HT-29 (cell line): ENCODE measurements at places on chromosomes 2 and 18. TPM values are rescaled to one million over a fixed set of nuclear protein-coding genes. Genes with fewer than 3 reads are reported as not detected.

- DNase-seq, result no peak
These were observed 12.5 kb upstream of the TMEM185B start for GRCh38 chr2:120235681-120236080.

DNA sequence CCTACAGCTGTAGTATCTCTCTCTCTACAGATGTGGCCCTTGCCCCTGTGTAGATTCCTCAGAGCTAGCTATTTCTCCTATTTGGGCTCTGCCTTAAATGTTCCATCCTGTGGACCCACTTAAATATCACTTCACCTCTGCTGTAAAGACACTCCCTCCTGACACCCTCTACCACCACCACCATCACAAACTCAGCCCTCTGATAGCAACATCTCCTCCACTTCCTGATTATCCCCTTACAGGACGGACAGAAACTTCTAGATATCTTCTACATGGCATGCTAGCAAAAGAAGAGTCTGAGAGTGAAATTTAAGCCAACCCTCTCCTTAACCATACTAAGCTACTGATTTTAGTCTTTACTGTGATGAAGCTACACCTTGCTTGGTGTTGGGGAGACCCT lies 3.2 kb upstream of the MAPRE2 start:
- DNase-seq, result no peak

DNA sequence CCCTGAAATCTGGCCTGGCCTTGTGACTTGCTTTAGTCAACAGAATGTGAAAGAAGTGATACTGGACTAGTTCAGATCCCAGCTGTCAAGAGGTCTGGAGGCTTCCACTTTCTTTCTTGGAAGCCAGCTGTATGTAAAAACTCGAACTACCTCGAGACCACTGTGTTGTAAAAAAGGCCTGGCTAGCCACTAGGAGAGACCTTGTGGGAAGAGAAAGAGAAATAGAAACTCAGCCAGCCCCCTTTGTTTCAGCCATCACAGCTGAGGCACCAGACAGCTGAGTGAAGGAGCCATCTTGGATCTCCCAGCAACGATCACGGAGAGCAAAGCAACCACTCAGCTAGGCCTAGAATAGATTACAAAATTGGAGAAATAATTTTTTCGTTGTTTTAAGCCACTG lies 324.9 kb upstream of the TCF4 start:
- DNase-seq, result no peak

DNA sequence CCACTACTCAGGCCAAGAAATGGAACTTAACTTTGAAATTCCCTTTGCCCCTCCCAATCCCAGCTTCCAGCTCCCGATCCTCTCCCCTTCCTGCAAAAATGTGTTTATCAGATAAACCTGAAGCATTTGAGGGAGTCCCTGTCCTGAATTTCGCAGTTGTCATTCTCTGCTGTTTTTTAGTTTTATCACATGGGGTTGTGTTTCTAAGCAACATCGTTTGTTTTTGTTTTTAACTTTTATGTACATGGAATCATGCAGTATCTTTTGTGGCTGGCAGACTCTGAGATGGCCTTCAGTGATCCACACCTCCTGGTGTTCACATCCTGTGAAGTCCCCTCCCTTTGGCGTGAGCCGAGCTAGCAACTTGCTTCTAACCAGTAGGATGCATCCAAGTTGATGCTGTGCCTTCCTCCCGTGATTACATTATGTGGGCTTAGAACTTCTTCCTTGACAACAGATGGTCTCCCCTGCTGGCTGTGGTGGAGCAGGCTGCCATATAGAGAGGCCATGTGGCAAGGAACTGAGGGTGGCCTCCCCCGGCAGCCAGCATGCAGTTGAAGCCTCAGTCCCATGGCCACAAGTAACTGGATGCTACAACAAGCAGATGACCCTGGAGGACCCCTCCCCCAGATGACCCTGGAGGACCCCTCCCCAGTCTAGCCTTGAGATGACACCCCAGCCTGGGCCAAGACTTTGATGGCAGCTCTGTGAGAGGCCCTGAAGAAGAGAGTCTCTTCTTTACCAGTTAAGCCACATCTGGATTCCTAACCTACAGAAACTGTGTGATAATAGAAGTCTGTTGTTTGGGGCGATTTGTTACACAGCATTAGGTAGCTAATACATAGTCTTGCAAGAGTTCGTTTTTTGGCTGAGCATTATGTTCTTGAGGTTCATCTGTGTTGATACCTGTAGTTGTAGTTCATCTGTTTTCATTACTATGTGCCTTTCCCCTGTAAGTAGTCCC lies 27.7 kb downstream of the SH3BP4 start:
- peak; percentile 61 for DNase-seq

DNA sequence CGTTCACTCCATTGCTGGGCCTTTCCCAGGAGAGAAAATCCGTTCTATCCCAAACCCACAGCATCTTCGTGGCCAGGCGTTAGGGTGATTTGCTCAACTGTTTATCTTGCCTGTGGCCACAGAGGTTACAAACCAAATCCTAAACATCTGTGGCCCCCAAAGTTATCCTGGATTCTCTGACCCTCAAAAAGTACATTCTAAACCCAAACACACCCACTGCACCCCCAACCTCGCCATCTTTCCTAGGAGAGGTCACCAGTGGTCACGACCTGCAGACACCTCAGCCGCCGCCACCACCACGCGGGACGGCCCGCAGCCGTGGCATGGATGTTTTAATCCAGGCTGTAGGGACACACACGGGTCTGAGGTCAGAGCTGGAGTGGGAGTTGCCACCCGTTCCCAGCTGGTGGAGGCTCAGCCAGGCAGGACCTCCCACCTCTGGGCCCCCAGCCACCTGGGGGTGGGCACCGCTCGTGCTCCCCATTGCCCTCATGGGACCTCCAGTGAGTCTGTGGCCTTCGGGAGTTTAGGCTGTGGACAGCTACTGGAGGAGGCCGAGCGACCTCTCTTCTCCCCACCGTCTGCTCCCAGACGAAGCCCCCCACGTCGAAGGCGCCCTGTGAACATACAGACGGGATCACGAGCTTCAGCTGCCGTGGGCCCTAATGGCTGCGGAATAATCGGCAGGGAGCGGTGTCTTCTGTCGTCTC lies 72.0 kb downstream of the KCNG2 start:
- DNase-seq, result no peak

DNA sequence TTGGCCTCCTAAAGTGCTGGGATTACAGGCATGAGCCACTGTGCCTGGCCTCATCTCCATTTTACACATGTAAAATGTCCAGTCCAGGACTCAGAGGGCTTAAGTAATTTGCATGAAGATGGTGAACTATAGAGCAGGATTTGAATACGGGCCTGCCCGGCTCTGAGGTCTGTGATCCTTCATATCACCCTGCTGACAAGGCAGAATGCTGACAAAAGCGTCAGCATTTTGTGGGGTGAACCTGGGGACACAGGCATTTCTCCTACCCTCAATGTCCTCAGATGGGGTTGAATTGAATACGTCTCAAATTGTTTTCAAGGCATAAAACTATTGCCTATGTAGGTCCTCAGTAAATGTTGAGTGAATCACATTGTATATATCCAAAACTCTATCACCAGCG lies 57.2 kb upstream of the GATA6 start:
- no peak for DNase-seq

DNA sequence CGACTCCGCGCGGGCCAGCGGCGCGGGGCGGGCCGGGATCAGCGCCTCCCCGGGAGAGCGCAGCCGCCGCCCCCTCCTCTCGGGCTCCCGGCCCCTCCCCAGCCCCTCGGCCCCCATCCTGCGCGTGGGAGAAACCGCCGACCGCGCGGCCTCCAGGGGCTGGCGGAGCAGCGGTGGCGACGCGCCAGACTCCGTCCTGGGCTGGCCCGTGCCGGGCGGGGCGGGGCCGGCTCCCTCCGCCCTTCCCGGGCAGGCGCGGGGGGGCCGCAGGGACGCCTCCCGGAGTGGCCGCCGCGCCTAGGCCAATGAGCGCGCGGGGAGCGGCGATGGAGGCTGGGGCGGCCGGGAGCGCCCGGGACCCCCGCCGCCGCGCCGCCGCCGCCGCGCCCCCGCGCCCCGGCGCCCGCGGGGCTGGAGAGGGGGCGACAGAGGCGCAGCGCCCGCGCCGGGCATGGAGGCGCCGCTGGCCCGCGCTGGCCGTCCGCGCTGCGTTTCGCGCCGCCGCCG lies 49.1 kb downstream of the KCNIP3 start:
- no peak for DNase-seq

GRCh38 chr2:118119158-118119727 lies 31.0 kb downstream of the INSIG2 start:
- DNase-seq, result no peak

DNA sequence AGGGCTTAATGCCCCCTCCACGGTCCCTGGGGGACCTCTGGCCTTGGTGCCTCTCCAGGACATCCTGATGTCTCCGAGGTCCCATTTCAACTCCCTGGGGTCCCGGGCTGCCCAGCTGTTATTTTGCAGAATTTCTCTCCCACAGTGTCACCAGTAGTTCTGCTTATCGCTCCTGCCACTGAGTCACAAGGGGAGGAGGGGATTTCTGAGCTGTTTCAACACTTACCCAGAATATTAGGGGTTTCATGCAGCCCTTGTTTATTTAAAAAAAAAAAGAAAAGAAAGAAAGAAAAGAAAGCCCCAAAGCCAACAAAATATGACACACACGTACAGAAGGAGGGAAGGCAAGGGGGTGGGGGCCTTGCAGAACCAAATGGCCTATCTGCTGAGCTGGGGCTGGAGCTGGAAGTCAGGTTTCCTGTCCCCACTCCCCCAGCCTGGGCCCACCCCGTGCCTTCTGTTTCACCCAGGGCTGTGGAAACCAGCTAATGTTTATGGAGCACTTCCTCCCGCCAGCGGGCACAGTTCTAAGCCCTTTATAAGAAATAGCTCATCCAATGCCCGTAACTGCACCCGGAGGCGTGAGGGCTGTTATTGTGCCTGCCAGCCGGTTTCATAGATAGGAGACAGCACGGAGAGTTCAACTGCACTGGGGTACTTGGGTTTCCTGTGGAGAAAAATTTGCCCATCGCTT lies 8.4 kb upstream of the ARID5A start:
- no peak for DNase-seq

GRCh38 chr2:111535404-111535803 lies 348.6 kb downstream of the ANAPC1 start:
- DNase-seq, result no peak

DNA sequence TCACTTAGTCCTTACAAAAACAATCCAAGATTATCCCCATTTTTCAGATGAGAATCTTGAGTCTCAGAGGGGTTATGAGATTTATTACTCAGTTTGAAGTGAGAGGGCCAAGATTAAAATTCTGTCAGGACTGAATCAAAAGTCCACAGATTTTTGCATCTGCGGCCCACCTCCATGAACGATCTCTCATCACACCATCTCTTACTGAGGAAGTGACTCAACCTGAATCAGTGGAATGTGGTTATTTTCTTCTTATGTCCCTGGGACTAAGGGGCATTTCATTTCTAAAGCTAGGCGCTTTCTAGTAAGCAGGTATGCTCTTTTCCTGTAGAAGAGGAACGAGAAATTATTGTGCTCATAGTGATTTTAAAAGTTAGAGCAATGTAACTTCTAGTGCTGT lies 360.3 kb upstream of the SPHKAP start:
- no peak for DNase-seq

DNA sequence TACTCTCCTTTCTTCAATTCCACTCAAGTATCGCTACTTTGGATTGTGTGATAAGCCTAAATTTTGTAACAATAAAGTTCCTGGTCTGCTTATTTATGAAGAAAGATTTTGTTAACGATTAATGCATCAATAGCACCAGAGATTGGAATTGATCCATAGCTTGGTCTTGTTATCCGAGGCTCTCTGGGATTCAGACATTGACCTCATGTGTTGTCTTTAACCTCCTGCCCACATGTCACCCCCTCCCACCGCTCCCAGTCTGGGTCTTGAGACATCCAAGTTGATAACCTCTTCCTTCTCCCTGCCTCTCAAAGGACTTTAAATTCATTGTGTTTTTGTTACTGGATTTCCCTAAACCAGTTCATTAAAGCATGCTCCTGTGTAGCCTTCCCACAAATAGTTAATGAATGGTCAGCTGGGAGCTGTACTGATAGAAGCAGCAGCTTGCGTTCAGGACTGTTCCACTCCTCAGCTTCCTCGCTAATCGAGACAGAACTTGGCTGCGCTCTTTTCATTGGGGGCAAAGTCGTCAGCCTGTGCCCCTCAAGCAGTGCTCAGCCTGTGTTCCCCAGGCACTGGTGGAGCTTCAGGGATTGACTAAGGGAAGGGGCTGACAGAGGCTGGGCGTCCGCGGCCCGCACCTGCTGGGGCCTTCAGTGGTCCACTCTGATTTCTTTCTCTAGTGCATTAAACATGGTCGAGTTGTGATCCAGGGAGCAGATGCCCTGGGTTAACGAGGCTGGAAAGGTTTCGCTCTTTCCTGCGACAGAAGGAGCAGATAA lies 18.9 kb downstream of the ASB1 start:
- DNase-seq, result no peak

DNA sequence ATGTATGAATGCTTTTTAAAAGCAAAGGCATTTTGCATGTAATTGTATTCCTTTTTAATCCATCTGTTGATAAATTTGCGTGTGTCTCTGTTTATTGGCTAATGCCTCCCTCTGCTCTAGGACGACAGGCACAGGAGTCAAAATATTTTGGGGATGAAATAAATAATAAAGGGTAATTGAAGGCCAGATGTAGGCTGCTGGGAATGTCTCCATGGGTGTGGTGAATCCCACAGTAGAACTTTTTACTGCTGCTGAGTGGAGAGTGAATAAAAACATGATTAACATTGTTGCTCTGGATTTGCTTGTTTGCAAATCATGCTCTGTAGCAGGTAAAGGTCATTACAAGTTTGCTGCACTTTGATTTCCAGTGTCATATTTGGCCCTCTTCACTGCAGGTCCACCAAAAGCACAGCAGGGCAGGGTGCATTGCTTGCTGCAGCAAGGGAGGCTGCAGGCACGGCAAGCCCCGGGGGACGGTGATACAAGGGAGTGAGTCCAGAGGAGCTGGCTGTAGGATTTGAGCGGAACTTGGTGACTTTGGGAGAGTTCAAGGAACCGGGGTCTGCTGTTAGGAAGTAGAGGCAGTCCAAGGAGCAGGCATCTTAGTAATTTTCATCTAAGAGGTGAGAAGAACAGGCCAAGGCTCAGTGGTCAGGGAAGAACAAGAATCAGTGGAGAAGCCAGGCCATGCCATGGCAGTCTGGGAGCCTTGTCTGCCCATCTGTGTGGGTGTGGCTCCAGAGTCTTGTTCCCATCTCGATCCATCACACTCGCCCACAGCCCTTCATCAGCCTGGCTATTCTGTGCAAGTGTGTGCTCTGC lies 201.5 kb upstream of the RAB6C start:
- no peak for DNase-seq

Gene GCG
- not detected in 2 replicates for total RNA-seq

Gene ZBTB7C
- total RNA-seq, result 15.1 and 17.1 TPM in 2 replicates

Gene KIAA2012
- 0.05 TPM in 1 of 2 replicates, not detected in the other for total RNA-seq

Gene CYP27A1
- total RNA-seq, result 1.4 and 2.4 TPM in 2 replicates

Gene IL1A
- total RNA-seq, result not detected in 2 replicates

Gene CROCC2
- not detected in 2 replicates for total RNA-seq

Gene PJVK
- 0.23 and 0.26 TPM in 2 replicates for total RNA-seq

Gene SLC40A1
- total RNA-seq, result 85.1 and 87.6 TPM in 2 replicates

Gene FAM237A
- not detected in 2 replicates for total RNA-seq
